ENCODE measurements at places on chromosomes 6 and 20.

GRCh38 chr6:129015721-129016120 is 132.8 kb downstream of the LAMA2 start:
- DNase-seq, result no peak

DNA sequence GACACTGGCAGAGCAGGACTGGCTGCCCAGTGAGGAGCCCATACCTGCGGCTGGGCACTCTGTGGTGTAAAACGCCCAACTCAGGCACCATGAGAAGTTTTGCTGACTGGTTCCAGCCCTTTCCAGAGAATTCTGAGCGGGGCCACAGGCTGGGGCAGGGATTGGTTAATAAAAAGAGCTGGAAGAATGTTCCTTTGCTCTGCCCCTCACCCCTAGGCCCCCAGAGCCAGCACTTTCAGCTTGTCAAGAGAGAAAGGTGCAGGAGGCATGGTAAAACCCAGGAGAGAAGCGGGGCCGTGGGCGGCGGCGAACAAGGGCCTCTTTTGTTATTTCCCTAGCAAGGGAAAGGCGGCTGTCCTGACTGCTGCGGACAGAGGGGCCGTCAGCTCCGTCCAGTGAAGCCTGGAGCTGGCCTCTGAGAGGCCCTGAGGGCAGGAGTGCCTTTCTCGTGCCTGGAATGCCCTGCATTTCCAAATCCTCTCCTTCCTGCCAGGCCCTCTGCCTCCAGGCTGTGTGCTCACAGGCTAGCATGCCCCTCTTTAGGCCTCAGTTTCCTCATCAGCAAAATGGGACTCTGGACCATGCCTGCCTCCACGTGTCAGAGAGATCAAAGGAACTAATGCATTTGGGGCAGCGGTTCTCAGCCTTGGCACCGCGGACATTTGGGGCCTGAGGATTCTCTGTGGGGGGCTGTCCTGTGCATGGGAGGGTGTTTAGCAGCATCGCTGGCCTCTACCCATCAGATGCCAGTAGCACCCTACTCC is 12.9 kb downstream of the SLC13A3 start:
- DNase-seq, result no peak

DNA sequence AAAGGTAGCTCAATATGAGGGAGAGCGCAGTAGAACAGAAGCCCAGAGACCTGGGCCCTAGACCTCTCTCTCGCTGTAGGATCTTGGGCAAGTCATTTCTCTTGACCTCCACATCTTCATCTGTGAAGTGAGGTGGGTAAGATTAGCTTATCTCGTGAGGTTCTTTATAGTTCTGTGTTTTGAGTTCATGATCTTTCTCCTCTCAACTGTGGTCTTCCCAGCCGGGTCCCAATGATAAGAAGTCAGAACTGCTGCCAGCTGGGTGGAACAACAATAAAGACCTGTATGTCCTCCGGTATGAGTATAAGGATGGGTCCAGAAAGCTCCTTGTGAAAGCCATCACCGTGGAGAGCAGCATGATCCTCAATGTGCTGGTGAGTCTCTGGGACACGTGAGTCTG is 6.9 kb downstream of the PSMF1 start:
- DNase-seq, result no peak

GRCh38 chr6:114362957-114363356 is 20.1 kb upstream of the HS3ST5 start:
- no peak for DNase-seq

- DNase-seq, result no peak
Observed at GRCh38 chr6:167469672-167470071, 144.8 kb downstream of the TTLL2 start.

- peak; percentile 63 for DNase-seq
Observed at GRCh38 chr6:39203436-39204159, 25.7 kb downstream of the KCNK5 start.

DNA sequence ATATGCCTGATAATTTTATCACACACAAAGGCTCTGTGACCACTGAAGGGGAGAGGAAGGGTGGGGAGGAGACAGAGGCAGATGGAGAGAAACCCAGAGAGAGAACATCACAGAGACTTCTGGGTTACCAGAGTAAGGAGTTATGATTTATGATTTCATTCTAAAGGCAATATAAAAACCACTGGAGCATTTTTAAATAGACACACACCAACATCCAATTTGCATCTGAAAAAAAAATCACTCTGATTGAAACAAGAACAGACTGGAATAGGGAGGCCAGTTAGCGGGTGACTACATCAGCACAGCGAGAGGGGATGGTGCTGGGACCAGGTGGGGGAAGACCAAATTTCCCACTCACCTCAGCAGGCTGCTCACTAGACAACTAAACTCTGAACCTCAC is 104.8 kb downstream of the AGPAT4 start:
- no peak for DNase-seq

DNA sequence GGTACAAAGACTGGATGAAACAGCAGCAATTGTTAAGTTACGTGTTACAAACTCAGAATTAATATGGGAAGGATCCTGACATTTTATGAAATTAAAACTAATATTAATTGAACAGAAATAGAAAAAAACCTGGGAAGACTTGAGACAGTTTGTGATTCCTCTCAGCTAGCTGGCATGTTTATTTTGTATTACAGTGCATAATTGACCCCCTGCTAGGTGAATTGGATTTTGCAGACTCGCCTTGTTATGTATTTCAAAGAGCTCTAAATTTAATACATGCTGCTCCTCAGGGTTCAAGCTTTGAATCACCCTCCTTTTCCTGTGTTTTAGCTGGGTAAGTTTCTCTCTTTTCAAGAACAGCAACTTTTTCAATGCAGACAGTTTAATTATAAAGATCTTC is 339.4 kb downstream of the PLCB1 start:
- no peak for DNase-seq

DNA sequence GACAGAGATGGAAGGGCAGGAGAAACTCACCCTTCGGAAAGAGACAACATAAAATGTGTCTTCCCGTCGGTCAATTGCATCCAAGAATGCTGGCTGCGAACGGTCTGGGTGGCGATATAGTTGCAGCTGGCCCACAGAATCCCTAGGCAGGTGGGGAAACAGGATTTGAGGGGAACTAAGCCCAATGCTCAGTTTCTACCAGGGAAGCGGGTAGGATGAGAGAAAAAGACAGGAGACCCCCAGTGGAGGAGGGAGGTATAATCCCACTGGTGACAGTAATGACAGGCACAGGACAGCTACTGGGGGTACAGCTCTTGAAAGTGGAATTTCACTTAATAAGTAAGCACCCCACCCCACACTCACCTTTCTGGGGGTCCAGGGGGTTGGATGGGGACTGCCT is 7.5 kb upstream of the TNXB start:
- DNase-seq, result no peak

DNA sequence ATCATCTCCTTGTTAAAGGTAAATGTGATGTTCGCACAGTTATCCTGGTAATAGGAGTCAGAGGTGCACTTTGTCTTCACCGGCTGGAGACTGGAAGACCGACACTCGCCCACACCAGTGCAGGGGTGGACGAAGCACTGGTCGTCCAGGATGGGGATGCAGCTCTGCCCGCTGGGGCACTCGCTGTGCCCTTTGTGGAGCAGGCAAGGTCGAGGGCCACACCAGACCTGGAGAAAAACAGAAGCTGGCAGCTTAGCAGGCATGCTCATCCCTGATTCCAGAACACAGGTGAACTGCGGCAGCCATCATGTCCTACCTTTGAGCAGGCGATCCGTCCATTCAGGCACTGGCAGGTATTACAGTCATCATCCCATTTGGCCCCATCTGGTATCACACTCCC is 32.3 kb downstream of the JAG1 start:
- DNase-seq, result no peak

GRCh38 chr20:34064286-34064685 is 47.8 kb downstream of the EIF2S2 start:
- no peak for DNase-seq

- DNase-seq, result no peak
Observed at GRCh38 chr20:13960525-13960924, 29.9 kb downstream of the SEL1L2 start.

DNA sequence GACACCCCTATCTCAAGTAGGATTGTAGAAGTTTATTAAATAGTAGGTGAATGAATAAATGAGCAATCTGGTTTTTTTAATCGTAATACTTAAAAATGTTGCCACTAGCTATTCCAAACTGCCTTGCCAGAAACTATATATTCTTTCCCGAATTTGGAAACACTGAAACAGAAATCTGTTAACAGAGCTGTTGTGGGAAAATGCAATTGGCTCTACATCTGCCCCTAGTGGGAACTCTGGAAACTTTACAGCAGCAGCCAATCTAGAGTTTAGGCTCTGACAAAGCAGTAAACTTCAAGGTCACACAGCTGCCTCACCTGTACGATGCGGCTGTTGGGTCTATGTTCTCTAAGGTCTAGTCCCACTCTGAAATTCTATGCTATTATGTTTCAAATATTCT is 41.7 kb downstream of the SYNE1 start:
- no peak for DNase-seq
